Liver (tissue), 10 donors: ENCODE measurements at places on chromosomes 2 and 18.

DNA sequence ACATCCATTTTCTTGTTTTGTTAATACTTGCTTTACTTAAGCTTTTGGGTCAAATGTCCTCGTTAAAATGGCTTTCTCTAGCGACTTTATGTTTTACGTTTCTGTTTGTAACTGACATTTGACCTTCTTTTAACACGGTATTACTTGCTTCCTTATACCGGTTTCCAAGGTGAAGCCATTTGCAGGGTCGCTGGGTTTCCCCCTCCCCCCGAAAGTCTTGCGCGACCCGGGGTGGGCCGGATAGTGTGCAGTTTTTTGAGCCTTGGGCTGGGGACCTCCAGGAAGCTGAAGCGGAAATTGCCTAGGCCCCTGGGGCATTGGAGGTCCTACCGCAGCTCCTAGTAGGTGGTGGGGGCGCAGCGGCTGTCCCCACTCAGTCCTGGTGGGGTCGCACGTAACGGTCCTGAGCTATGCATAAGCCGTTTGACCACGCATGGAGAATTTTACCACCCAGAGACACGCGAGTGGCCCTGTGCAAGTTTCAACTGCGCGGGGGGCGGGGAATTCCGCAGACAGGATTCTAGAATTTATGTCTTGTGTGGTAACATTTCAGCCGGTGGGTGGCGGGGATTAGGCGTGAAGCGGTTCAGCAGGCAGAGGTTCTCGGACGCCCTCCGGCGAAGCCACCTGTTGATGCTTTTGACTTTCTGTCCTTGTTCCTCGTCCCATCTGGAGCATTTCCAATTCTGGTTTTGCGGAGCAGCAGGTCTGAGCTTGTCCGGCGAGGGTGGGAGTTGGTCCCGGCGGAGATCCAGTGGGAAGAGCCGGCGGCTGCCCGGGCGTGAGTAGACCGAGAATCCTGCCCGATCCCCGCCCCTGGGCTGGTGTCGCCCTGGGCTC lies 2.4 kb downstream of the CFLAR start:
- peak; percentile 85 for DNase-seq

DNA sequence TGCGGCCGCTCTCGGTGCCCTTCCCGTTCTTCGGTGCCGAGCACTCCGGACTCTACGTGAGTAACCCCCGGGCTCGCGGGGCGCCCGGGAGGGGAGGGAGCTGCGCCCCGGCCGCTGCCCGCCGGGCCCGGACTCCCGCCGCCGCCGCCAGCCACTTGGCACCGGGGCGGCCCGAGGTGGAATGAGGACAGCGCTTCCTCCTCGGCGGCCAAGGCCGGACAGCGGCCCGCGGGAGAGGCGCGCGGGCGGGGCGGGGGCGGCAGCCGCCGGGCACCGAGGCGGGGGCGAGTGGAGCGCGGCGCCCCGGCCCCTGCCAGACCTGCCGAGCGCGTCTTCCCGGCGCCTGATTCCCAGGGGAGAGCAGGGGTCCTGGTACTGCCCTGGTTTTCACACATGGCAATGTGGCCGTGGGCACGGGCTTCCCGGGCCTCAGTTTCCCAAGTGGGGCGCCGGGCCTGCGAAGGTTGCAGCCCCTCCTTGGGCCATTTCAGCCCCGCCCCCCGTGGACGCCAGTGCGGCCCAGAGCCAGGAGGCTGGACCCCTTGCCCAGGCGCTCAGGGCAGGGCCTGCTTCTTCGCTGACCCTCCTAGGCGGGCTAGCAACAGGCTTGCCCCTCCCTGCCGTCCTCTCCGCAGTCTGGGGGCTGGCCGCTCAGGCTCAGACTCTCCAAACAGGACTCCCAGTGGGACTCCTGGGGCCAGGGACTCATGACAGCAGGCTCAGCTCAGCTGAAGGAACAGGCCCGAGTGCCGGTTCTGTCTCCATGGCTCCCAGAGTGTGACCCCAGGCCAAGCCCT lies 775 bp downstream of the SNED1 start:
- peak; percentile 33 for DNase-seq

GRCh38 chr2:20135631-20136050 lies 84.2 kb upstream of the LAPTM4A start:
- DNase-seq, result peak; percentile 74

DNA sequence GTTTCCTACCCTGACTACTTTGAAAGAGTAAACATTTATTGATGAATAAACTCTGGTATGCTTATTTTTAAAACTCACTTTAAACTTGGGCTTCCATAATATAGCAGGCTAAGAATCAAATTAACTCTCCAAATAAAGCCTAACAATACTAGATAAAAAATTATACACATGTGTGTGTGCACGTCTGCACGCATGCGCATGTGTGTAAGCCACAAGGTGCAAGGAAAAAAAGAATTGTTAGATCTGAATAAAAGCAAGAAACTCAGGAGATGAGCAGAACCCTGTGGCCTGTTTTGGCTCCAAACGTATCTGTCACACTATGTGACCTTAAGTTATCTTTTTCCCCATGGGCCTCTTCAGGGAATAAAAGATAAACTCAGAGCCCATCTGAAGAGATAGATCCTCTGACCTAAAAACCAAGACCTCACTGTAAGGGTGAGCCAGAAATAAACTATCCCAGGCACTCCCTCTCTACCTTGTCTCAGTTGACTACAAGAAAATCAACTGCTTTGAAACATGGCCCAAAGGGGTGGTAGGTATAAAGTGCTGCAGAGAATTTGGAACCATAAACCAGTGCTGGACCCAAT lies 6.3 kb downstream of the HDHD2 start:
- DNase-seq, result no peak

- no peak for DNase-seq
Measured at GRCh38 chr2:177072090-177072489, 140.5 kb upstream of the HNRNPA3 start.

DNA sequence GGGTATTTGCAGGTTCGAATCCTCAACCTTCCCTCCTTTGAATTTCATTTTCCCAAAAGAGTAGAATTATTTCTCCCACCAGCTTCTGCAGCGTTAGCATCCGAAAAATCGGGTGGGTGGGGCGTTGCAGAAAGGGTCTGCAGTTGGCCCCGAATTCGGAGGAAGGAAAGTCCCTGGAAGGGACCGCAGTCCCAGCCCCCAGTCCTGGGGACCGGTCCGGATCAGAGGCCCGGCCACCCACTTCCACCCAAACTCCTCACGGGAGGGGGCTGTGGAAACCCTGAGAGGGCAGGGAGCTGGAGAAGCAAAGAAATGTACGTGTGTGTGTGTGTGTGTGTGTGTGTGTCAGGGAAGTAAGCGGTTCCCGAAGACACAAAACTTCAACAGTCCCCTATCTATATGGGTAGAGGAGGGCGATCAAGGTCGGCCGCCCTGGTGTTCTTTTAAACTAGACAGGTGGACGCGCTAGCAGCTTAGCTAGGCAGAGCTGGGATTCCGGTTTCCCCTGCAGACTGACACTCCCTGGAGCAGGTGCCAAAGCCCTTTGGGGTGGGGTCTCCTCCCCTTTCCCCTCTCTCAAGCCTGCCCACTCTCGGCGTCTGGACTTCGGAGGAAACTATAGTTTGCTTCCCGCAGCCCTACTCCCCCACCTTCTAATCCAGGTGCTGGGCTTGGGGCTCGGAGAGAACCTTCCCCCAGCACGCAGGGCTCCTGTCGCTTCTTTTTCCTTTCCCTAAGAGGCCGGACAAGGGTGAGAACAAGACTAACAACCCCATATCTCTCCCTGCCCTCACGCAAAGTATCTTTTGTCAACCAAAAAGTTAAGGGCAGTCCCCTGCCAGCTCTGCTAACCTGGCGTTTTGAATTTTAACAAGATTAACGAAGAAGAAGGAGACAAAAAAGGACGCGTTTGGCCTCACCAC lies 4.8 kb upstream of the ONECUT2 start:
- DNase-seq, result peak; percentile 40

DNA sequence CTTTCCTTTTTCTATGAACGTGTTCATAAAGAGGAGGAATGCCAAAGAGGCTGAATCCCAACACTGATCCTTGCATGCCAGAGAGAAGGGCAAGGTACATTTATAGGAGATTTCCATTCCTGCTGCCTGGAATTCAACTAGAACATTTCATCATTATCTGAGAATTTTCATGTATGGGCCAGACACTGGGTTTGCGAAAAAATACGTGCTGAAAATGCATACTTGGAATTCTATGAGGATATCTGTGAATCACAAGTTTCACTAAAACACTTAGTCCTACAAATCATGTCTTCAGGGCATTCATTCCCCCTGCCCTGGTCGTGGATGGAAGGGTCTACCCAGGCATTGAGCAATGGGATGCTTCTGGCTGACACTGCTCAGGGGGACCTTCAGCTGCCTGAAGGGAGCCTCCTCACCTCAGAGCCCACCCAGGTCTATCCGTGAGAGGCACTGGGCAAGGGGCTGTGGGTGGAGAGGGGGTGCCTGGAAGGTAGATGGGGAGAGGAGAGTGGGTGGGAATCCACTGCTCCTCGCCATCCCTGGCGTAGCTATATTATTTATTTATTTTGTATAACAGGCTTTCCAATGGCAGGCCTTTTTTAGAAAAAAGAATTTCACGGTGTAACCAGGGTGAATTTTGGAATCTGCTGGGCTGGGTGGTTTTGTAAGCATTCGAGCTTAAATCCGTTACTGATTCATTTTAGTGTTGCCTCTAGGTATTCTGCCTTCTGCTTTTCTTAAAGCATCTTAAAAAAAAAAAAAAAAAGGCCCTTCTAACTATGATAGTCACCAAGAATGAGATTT lies 560.6 kb upstream of the ID2 start:
- DNase-seq, result no peak

DNA sequence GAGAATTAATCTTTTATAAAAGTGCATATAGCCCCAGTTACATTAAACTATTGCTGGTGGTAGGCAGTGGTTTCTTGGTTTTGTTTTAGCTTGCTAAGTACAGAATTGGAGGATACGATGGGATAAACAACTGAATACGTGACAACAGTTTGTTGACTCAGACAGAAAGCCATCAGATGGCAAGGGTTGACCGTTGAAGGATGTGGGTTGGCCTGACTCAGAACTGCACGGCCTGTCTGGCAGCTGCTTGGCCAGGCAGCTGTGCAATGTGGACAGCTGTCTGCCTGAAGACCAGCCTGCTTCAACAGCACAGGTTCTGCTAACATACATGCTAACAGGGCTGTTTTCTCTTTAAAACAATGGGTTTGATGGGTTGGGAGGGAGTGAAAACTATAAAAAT lies 46.6 kb downstream of the PRKRA start:
- no peak for DNase-seq

DNA sequence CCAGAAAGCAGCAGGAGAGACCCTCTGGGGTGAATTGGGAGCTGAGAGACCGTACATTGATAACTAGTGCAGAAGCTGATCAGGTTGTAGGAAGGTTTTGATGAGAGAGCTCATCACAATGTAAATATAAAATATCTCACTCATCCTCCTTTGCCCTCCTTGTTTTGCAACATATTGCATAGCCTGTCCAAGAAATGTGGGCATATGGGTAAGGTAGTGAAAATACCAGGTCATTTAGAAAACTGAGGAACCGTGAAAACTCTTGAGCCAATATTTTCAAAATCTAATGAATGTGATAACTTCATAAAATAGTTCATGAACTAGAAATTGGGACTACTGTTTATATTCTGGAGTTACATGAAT lies 31.4 kb downstream of the C18orf54 start:
- DNase-seq, result no peak

GRCh38 chr18:35750929-35751328 lies 169.4 kb downstream of the GALNT1 start:
- no peak for DNase-seq

- no peak for DNase-seq
Measured at GRCh38 chr2:46866770-46867246, 48.8 kb downstream of the MCFD2 start.

DNA sequence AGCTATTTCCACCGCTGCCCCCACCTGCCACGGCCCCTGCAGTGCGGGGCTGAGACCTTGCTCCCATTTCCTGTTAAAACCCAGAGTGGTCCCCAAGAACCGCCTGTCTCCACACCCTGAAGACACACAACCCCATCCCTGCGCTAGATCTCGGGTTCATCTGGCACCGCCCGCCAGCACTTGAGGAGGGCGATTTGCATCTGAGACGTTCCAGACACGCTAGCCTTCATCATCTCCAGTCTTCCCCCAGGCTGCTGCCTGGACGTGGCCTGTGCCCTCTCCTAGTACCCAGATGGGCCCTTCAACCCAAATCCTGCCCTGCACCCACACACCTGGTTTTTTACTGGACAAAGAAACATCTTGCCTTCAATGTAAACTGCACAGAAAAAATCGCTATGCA lies 49.8 kb downstream of the SLC66A2 start:
- DNase-seq, result no peak

DNA sequence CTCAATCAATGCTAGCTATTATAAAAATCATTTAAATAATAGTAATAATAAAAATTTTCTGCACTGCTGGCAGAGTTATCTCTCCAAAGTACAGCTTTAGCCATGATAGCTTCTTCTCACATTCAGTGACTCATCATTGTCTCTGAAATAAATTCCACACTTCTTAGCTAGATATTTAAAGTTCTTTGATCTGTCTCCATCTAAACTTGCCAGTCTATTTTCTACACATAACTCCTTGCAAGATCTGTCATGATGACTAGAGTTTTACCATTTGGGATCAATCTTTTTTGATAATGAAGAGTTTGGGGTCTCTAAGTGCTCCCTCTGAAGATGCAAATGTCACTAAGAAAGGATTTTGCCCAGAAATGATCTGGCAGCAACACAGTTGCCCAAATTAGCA lies 155.4 kb upstream of the LHCGR start:
- no peak for DNase-seq

- no peak for DNase-seq
Measured at GRCh38 chr18:58456625-58457024, 172.3 kb downstream of the ALPK2 start.

DNA sequence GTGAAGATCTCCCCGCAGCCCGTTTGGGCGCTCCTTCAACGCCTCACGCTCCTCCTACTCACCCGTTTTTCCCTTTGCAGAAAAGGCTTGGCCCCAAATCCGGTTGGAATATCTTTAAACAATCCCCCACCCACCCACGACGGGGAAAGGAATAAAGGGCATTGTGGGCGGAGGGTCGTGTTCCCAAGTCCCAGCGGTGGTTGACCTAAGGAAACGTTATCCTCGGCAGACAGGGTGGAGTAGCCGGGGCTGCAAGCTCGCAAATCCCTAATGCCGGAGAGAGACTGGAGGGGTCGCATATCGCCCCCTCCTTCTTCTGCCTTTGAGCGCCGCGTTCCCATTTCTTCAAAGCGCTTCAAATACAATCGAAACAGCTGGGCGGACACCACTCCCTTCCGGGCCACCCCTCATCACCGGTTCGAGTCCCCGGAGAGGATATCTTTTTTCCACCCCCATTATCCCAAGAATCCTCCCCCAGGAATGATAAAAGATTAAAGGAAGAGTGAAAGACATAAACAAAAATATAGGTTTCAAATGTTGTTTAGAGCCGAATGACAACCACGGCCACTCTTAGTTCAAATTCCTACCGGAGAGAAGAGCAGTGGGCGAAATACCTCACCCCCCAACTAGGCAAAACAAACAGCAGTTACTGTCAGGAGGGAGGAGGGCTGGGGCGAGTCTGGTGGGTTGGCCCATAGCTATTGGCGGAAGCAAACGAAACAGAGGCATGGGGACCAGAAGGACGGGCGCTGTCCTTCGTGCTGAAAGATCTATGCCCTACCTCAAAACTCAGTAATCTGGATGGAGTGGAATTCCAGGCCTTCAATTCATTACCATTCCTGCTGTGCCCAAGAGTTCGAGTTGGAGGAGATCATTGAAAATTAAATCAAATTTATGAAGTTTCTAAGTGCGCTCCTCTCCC lies 2.8 kb upstream of the GAD1 start:
- no peak for DNase-seq
